DMS153 (cell line): ENCODE measurements at places on chromosomes 2 and 18.

DNA sequence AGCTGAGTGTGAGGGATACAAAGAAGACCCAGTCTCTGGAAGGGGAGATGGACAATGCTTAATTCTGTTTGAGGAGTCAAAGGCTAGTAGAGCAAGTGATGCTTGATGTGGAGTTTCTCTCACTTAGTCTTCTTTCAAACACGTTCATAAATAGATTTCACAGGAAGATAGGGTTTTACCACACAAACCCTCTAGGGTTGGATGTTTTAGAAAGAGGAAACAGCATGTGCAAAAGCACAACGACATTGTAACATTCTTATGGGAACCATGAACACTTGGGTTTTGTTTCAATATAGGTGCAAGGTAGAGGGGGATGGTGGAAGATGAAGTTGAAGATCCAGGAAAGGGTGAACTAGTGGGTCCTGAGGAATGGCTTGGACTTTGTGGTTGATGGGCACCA is 10.8 kb upstream of the EFEMP1 start:
- DNase-seq = no peak

DNA sequence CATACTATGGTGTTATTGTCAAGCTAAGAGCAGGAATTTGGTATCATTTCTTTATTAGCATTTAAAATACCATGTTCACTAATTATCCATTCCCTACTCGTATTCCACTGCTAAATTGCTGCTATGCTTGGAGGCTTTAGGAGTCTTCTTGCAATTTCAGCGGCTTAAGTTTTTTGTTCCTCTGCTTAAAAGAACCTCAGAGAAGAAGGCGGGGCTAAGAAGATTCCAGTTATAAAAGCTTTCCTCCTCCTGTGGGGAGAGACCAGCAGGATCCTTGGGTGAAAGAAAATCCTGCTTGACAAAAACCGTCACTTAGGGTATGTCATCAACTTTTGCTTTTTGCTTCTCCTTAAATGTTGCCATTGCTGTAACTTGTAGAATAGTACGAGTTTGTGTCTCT is at the start of gene TRPM8:
TSS of gene TRPM8 (plus strand) at position 258 of the 400 bp plus-strand sequence. CDS start 9,165 bp downstream, outside the sequence.
- no peak for DNase-seq

DNA sequence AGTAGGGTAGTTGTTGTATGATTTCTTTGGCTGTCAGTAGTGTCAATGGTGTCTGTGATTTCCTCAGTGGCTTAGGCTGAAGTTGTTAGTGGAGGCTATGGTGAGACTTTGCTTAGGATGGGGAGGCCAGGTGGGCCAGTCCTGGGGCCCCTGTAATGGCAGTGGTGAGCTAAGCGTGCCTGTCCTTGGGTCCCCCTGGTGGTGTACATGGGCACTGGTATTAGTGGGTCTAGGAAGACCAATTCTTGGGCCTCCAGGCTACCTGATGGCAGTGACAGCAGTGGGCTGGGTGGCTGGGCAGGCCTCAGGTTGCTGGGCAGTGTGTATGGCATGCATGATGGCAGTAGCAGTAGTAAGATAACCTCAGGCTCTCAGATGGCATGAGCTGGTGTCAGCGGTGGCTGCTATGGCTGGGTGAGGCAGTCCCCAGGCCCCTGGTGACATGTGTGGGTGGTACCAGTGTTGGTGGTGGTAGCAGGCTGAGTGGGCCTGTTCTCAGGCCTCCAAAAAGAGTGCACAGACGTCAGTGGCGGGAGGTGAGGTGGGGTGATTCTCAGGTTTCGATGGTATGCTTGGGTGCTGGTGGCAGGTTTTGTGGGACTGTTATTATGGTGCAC is 103.2 kb downstream of the KLHL14 start:
- no peak for DNase-seq

DNA sequence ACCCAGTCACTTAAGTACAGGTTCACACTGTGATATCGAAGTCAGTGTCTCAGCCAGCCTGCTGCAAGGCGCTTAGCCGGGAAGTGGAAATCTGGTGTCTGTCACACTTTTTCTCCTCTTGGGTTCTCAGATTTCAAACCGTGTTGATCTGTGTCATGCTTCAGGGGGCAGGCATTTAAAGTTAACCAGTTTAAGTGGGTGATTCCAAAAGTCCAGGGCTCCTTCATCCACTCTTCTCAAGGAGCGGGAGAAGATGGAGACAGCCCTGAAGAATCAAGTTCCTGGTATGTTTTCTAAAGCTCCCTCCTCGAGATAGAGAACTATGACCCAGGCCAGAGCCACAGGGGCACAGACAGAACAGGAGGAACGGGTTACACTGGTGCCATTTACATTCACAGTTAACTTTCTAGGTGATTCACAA is 331.7 kb downstream of the GBX2 start:
- DNase-seq = no peak

DNA sequence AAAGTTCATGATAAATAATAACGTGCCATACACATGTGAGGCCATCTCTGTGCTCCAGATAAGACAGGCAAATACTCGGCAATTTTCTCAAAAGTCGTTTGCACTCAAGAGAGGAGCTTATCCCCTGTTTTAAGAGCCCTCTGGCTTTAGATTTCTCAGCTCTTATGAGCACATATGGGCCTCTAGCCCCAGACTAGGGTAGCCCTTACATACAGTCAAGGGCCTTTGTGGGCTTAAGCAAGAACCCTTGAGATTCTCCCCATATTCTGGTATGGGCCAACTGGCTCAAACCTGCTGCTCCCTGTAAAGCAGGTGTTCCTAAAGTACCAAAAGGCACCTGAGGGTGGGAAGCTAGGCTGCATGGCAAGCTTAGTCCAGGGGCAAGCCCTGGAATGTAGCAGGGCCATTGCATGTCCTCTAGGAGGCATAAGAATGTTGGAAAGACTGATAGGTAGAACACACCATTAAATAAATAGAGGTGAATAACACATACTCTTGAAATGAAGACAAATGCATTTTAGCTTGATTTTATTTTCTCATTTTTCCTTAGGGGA is 66.1 kb downstream of the FASTKD2 start:
- no peak for DNase-seq

DNA sequence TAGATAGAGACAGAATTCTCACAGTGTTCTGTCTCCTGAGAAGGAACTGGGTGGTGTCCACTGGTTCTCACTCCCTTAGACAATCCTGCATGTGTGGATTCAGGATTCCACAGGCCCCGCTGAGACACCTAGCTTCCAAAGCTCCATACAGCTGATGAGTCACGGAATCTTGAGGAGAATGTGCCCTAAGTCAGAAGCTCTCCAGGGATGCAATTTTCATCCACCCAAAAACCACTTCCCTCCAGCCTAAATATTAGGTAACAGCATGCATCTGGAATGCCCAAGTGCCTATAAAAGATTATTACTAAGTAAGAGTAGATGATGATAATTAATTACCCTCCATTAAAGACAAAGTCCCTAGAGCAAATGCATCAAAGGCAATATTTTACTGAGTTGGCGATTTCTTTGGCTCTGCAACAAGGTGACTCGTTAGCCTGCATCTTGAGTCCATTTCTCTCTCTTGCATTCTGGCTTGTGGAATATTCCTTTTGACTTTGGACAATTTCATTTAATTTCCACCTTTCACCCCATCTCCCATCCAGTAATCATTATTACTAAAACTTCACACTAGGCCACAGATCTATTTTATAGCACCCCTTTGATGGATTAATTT is 475.1 kb downstream of the TNS1 start:
- no peak for DNase-seq

DNA sequence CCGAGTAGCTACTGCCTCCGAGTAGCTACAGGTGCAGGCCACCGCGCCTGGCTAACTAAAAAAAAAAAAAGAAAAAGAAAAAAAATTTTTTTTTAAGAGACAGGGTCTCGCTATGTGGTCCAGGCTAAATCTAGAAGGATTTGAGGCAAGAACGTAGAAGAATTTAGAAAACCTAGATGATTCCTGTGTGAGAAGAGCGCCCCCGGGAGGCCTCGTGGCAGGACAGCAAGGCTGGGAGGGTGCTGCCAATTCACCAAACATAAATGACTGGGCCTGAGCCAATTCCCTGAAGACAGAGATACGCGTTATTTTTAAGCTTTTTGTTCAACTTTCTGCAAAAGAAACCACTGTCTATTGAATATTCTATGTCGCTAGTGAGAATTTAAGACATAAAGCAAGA is 90.1 kb upstream of the TGFA start:
- no peak for DNase-seq

- DNase-seq = no peak
Measured at GRCh38 chr2:120853306-120854013, 117.8 kb downstream of the GLI2 start.

GRCh38 chr2:187453078-187453641 is 5.1 kb upstream of the CALCRL start:
- no peak for DNase-seq

DNA sequence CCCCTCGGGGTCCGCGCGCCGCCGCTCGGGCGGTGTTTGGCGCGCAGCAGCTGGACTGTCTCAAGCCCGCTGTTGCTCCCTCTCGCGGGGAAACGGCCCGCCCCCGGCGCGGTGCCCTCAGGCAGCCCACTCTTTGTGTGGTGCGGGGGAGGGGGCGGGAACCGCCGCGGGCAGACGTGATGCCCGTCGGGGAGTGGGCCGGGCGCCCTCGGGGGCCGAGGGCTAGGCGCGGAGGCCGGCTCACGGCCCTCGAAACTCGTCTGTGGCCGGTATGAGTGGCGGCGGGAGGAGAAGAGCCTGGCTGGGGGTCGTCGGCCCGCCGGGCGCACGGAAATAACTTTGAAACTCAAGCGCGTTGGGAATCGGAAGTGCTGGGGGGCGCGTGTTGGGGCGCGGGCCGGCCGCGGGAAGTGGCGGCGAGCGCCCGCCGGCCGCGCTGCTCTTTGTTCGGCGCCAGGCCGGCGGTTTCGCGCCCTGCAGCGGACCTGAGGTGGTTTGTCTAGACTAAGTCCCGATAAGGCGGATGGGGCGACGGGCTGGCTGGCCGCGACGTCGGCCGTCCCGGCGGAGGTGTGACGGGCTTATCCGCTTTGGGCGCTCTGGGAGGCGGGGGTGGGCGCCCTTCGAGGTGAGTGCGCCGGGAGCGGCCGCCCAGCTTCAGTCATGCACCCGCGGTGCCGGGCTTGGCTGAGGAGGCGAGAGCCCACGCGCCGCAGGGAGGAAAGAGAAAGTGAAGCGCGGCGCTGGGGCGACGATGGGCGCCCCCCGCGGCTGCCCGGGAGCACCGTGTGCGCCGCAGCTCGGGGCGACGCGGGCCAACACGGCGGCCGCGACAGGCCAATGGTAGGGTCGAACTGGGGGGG is 679 bp downstream of the PTMA start:
- DNase-seq = no peak
